Stimulated activated CD8-positive, alpha-beta memory T cell treated with anti-CD3 and anti-CD28 coated beads, Interleukin-7, amount 100 ng/mL, for 1 hour (primary cell): ENCODE measurements at places on chromosomes 5 and 9.

GRCh38 chr5:138527170-138527569 is 15.9 kb downstream of the ETF1 start:
- DNase-seq = no peak

DNA sequence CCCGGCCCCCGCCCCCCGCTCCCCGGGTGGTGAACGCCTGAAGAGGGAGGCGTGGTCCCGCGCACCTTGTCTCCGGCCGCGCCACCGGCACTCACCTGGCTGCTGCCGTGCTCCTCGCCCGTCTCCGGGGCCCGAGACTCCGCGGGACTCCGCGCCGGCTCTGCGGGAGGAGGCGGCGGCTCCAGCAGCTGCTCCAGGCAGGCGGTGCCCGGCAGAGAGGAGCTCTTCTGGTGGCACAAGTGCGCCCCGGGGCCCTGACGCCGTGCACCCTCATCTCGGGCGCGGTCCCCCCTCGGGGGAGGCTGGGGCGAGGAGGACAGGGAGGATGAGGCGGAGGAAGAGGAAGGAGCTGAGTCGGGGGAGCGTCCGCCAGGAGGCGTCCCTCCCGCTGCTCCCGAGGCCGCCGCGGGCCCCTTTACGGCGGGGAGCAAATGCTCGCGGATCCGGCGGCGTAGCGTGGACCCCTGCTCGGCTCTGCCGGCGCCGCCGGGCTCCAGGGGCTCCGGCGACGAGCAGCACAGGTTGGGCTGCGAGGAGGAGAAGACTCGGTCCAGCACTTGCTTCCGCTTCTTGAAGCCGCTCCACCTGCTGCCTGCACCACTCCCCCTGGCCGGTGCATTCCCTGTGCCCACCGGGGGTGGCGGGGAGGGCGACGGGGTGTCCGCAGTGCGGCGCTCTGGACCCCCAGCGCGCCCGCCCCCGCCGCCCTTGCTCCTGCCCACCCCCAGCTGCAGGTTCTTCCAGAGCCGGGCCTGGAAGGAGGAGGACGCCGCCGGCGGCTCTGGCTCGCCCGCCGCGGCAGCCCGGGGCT is 928 bp downstream of the MCTP1 start:
- no peak for DNase-seq

DNA sequence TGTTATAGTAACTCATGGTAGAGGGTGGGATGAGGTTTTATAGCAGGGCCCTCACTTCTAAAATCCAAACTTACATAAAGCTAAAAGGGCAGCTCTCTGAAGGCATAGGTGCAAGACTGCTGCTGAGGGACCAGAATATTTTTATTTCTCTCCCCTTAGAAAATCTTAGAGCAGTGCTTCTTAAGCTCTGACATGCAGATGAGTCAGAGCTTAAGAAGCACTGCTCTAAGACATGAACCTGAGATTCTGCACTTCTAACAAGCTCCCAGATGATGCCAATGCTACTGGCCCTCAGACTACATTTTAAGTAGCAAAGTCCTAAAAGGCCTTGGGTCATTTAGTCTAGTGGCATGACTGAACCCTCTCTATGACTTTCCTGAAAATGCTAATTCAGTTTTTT is 97.6 kb upstream of the SPRY4 start:
- no peak for DNase-seq

DNA sequence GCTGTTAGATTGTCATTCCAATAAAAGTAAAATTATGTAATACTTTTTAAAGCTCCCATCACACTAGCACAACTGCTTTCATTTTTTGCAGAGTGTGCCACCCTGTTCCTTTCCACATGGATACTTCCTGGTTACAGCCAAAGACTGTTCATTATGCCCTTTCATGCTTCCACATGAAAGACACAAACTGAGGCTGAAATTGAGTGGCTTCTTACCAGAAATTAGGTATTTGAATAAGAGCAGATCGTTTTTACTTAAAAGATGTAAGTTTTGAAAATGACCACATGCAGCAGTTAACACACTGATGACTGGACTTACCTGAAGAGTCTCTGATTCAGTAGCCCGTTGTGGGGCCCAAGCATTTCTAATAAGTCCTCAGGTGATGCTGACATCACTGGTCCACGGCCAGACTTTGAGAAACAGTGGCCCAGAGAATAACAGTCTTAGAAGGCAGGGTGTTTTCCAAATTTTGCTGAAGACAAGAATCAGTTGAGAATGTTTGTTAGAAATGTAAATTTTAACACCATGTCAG is 187.6 kb upstream of the DMRT1 start:
- no peak for DNase-seq

DNA sequence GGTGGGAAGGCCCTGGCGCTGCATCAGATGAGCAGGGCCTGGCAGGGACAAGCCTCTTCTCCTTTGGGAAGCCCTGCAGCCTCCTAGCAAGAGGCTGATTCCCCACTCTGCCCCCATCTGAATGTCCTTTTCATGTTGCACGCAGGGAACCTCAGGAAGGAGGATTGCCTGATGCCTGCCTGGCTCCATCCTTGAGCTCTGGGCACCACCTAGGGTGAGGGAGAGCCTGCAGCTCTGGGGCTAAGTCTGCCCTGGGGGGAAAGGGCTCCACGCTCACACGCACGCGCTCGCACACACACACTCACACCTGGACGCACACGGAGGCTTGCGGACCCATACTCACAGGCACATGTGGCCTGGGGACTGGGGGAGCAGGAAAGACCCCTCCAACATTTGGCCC is 86.6 kb downstream of the LMX1B start:
- no peak for DNase-seq

GRCh38 chr5:170275376-170275994 is 22.1 kb downstream of the LCP2 start:
- no peak for DNase-seq

- DNase-seq = no peak
Measured at GRCh38 chr9:94031380-94031779, 52.9 kb upstream of the PTPDC1 start.

DNA sequence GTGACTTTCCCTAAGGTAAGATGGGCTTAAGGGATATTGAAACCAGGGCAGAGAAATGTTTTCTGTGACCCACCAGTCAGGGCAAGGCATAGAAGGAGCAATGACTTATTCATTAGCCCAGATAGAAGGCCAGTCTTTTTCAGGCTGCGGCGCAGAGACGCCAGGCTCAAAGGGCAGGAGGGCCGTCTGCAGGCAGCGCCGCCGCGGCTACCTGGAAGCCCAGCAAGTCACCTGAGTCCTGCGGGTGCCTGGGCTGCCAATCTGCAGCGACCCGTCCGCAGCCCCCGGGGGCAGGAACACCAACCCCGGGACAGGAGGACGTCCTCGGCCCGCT is 322 bp upstream of the SH3GL2 start:
- DNase-seq = no peak

GRCh38 chr5:147558826-147559225 is 49.0 kb upstream of the DPYSL3 start:
- no peak for DNase-seq

DNA sequence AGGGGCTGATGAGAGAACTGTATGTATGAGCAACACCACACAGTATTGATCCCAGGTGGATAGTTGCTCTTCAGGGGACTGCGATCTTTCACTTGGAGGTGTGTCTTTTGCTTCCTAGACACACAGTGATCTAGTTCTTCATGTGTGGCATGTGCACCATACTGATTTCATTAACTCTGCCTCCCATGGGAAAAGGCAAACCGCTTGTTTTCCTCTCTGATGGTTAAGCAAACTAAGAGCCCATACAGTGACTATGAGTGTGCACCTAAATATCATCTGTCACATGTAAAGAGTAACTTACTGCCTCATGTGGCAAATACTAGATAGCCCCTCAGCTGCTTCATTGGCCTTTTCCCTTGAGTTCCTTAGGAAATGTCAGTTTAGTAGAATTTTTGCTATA is 147.3 kb downstream of the TLE4 start:
- no peak for DNase-seq

- DNase-seq = peak; percentile 40
Measured at GRCh38 chr5:134524272-134524825, 1.1 kb upstream of the JADE2 start.

GRCh38 chr5:64628901-64629300 is 61.4 kb upstream of the SHISAL2B start:
- no peak for DNase-seq

GRCh38 chr9:107112707-107113243 is 170.3 kb upstream of the RAD23B start:
- no peak for DNase-seq

- no peak for DNase-seq
Measured at GRCh38 chr5:39650008-39650762, 225.4 kb upstream of the DAB2 start.

GRCh38 chr9:129627556-129628440 is 1.8 kb downstream of the NTMT1 start:
- no peak for DNase-seq

GRCh38 chr5:144395704-144396103 is 225.0 kb downstream of the KCTD16 start:
- no peak for DNase-seq

- DNase-seq = no peak
Measured at GRCh38 chr5:142181547-142182163, 73.1 kb downstream of the NDFIP1 start.

DNA sequence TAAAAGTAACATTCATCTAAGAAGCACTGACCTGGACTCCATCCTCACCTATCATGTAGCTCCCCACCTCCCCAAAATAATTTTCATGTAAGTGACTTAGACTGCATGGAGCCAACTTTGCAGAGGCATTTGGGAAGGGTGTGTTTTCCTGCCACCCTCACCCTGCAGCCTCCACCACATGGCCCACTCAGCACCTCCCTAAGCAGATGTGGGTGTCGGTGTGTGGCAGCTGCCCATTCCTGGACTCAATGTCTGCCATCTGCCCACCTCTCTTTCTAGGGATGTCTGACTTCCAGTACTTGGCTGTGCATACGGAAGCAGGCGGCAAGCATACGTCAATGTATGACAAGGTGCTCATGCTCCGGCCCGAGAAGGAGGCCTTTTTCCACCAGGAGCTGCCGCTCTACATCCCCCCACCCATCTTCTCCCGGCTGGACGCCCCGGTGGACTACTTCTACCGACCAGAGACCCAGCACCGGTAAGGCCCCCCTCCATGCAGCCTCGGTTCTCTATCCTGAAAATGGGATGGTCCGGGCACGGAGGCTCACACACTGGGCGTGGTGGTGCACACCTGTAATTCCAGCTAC is 12.7 kb downstream of the GTF3C5 start:
- DNase-seq = no peak

DNA sequence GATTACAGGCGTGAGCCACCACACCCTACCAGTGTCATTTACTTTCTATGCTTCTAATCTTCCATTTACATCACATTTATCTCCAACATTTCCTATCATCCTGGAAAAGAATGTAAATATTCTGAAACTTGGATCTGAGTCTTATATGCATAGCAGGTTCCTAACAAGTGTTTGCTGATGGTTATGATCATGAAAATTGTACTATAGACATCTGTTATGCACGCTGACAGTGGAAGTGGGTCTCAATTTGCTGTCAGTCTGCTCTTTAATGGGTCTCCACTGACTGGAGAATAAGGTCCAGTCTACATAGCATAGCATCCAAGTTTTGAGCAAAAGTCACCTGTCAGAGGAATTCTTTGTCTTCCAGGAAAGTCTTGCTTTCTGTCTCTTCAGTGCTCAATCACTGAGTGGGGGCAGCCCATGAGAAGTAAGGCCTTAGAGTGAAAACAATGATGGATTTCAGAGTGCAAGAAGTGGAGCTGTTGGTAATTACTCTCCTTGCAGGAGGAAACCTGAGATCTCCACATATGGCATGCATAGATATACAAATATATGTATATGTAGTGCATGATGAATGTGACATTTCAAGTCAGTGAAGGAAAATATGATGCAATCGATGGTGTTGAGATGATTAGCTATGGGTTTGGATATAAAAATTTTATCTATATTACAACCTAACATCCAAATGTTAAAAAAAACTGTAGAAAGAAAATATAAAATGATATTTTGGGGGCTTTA is 29.2 kb upstream of the MSANTD3 start:
- no peak for DNase-seq

DNA sequence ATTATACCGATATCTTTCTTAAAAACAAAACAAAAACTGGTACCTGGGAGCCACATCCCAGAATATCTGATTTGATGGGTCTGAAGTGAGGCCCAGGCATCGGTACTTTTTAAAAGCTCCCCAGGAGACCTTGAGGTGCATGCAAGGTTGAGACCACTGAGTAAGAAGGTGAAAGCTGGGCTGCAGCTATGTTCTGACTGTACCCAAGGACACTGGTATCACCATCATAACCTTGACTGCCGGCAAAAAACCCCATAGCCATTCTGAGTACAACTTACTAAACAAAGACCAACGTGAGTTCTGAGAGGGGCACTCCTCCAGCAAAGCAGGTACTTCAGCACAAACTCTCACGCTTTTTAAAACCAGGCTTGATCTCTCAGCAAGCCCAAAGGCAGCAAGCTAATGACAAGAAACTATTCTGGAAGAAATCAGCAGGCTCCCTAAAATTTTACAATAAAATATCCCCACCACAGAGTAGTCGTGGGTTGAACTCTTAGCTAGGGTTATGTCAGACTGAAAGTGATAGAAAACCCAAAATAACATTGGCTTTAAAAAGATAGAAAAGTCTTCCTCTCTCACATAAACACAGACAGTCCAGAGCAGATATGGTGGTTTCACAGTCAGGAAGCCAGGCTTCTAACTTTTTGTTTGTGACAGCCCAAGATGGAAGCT is 263.9 kb downstream of the SAXO1 start:
- DNase-seq = no peak

DNA sequence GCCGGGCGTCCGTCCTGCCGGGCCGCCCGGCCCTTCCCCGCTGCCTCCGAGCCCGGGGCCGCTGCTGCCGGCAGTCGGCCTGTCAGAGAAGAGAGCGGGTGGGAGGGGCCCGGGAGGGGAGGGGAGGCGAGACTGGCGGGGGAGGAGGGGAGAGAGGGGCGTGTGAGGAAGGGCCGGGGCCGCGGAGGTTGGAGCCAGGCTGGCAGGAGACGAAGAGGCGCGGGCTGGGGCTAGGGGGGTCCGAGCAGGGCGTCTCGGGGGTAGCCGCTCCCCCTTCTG is 570 bp downstream of the CREBRF start:
- no peak for DNase-seq

- no peak for DNase-seq
Measured at GRCh38 chr5:17817990-17818389, 183.7 kb downstream of the TAF11L14 start.

- no peak for DNase-seq
Measured at GRCh38 chr9:35763803-35764202, 9.7 kb upstream of the MSMP start.

- DNase-seq = no peak
Measured at GRCh38 chr5:146761811-146762210, 116.7 kb downstream of the PPP2R2B start.

DNA sequence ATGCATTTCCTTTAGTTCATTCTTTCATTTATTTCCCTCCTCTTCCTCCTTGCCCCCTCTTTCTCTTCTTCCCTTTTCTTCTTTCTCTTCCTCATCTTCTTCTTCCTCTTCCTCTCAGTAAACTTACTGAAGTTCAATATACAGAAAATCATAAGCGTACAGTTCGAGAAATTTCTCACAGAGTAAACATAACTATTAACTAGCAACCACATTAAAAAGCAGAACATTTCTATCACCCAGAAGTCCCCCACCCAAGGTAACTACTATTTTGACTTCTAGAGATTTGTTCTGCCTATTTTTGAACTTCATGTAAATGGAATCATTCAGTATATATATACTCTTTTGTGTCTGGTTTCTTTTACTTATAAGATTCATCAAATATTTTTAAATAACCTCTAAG is 48.2 kb downstream of the TNFAIP8 start:
- no peak for DNase-seq
